ENCODE measurements at places on chromosomes 16 and 17. TPM values are rescaled to one million over a fixed set of nuclear protein-coding genes. Genes with fewer than 3 reads are reported as not detected.

DNA sequence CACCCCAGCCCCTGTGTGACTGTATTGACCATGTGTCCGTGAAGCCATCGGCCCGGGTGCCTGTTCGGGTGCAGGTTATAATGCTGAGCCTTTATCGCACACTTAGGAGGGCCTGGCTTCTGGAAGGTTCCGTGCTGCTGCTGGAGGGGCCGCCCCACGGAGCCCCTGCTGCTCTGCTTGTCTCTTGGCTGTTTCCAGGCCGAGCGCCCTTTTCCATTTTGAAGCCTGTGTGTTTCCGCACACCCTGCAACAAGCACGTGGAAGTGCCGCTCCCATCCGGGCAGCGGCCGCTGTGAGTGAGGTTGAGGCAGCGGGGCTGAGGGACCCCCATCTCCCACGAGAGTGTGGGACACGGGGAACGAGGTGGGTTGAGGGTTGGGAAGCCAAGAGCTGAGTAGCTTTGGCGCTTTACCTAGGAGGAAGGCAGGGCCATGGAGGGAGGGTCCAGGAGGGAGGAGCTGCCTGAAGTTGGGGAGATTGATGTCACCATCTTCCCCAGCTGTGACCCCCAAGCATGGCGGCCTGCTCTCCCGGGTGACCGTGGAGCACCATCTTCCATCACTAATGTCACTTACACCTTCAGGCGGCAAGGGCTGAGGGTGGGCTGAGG lies 200.1 kb upstream of the GSE1 start:
- H3K27ac ChIP-seq = no peak overlapping the region
- DNase-seq = peak; percentile 84
- no peak overlapping the region for H3K4me3 ChIP-seq
- H3K4me1 ChIP-seq = no peaks in the 10 kb centered on the region

- H3K27me3 ChIP-seq = no peaks in the 10 kb centered on the region
- DNase-seq = no peak
- H3K4me3 ChIP-seq = no peak overlapping the region
- no peaks in the 10 kb centered on the region for H3K4me1 ChIP-seq
Observed at GRCh38 chr17:31224366-31224765, 72.7 kb downstream of the OMG start.

The KCTD11 gene
- total RNA-seq = 16.6 TPM

GRCh38 chr16:28974007-28974436 lies 556 bp upstream of the SPNS1 start:
- H3K4me3 ChIP-seq = peak overlapping the region; percentile 92
- peaks cover 25% of the 10 kb centered on the region for H3K4me1 ChIP-seq
- DNase-seq = no peak

The CACNG4 gene
- 6.9 TPM for total RNA-seq

GRCh38 chr17:64323774-64324173 lies 60.7 kb upstream of the TEX2 start:
- no peak overlapping the region for H3K4me3 ChIP-seq
- H3K27me3 ChIP-seq = peaks cover 10% of the 10 kb centered on the region
- DNase-seq = no peak
- peaks cover 19% of the 10 kb centered on the region for H3K4me1 ChIP-seq
- H3K36me3 ChIP-seq = no peaks in the 10 kb centered on the region
- no peak overlapping the region for H3K27ac ChIP-seq

The NME3 gene
- total RNA-seq = 62.9 TPM

GRCh38 chr16:19769239-19769638 lies 51.2 kb downstream of the IQCK start:
- no peaks in the 10 kb centered on the region for H3K27me3 ChIP-seq
- H3K36me3 ChIP-seq = no peaks in the 10 kb centered on the region
- H3K27ac ChIP-seq = no peak overlapping the region
- DNase-seq = no peak
- no peaks in the 10 kb centered on the region for H3K4me1 ChIP-seq

GRCh38 chr17:1762901-1763898 lies 1.3 kb downstream of the SERPINF1 start:
- H3K36me3 ChIP-seq = no peaks in the 10 kb centered on the region
- no peak overlapping the region for H3K4me3 ChIP-seq
- no peak for DNase-seq
- H3K27me3 ChIP-seq = no peaks in the 10 kb centered on the region

DNA sequence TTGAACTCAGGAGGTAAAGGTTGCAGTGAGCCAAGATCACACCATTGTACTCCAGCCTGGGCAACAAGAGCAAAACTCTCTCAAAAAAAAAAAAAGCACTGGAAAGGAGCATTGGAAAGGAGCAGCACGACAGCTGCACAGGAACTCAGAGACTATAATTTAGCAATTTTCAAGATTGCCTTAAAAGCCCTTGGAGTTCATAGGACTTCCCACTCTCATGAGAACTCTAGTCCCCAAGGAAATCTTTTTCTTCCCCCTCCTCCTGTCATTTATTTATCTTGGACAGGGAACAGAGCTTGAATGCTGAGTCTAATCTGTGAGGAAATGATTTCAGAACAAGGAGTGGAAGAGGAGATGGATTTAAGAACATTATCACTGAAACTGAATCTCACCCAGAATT lies 69.0 kb downstream of the PLXDC1 start:
- no peak for DNase-seq
- H3K4me1 ChIP-seq = peaks cover 33% of the 10 kb centered on the region
- peaks cover 2% of the 10 kb centered on the region for H3K36me3 ChIP-seq
- no peak overlapping the region for H3K4me3 ChIP-seq

DNA sequence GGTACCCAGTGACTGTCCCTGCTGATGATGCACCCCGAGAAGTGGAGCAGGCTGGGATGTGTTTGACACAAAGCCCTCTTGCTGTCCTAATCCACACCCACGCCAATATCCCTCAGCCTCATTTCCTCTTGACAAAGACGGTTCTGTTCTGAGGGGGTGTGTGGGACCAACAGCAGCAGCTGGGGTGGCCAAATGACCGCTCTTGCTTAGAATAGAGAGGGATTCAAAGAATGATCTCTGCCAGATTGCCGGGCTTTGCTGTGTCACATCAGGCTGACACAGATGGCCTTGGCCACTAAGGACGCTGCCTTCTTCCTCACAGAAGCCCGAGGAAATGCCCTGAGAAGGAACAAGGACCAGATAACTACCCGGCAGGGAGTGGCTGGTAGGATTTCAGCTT lies 250.7 kb downstream of the NTN1 start:
- no peak for DNase-seq
- H3K4me1 ChIP-seq = no peaks in the 10 kb centered on the region
- H3K27me3 ChIP-seq = no peaks in the 10 kb centered on the region
- H3K4me3 ChIP-seq = no peak overlapping the region

DNA sequence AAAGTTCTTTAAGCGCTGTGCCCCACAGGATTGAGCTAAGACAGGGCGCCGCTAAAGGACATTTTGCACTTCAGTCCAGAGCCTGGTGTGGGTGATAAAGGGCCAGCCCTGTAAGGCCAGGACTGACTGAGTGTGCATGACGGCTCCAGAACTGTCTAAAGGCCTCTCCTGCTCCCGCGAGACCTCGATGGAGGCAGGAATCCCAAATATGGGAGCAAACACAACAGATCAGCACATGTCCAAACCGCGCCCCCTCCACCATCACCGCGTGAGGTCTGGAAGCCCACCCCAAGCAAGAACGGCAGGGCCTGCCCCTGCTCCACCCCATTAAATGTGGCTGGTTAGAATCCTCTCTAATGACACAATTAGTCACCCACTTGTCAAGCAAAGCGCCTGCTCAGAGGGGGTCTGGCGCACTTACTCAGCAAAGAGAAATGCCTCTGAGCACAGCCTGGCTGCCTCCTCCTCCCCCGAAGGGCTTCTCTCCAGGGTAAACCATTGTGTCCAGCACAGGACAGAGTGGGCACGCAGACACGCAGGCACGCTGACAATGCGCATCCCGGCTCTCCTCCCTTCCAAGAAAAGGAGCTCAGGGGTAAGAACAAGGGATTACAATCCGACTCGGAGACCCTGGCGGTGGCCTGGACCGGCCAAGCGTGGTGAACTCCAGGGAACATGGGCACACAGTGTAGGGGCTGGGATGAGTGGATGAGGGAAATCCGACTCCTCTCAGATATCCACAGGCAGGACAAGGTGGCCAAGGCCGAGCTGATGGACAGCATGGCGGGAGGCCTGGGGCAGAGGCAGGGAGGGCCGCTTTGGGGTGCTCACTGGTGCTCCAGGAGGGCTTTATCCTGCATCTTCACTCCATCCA lies 1.5 kb downstream of the MXRA7 start:
- peaks cover 8% of the 10 kb centered on the region for H3K36me3 ChIP-seq
- DNase-seq = peak; percentile 78
- H3K4me3 ChIP-seq = peak overlapping the region; percentile 83
- H3K4me1 ChIP-seq = peaks cover 52% of the 10 kb centered on the region
- no peaks in the 10 kb centered on the region for H3K27me3 ChIP-seq

The RGS11 gene
- total RNA-seq = 20.3 TPM

GRCh38 chr16:28933171-28933570 lies 1.4 kb downstream of the CD19 start:
- no peak for DNase-seq
- peaks cover 2% of the 10 kb centered on the region for H3K36me3 ChIP-seq
- no peak overlapping the region for H3K27ac ChIP-seq
- no peak overlapping the region for H3K4me3 ChIP-seq
- no peaks in the 10 kb centered on the region for H3K4me1 ChIP-seq

The TMEM204 gene
- total RNA-seq = 9.7 TPM

The ALDH3A1 gene
- total RNA-seq = not detected

DNA sequence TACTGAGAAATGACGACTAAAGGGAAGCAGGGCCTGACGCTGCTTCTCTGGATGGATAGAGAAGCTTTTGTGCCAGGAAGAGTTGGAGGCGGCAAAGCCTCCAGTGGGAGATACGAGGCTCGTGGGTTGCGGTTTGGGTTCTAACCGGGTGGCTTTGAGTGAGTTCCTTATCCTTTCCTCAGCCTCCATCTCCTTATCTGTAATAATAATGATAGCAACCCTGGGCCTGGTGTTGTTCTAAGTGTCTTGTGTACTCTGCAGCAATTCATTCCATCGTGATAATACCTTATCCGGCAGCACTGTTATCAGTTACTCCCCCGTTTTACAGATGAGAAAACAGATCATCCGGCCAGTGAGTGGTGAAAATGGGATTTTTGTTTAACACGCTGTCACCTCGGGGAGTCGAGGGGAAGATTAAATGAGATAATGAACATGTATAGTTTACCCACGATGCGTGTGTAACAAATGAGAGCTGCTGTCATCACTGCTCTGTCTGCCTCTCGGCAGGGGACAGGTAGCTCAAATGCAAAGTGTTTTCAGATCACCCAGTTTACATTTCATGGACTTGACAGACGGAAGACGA lies 52.0 kb upstream of the LHX1 start:
- peaks cover 36% of the 10 kb centered on the region for H3K27me3 ChIP-seq
- H3K4me1 ChIP-seq = no peaks in the 10 kb centered on the region

The PERCC1 gene
- total RNA-seq = not detected

- DNase-seq = no peak
- no peaks in the 10 kb centered on the region for H3K27me3 ChIP-seq
- peaks cover 14% of the 10 kb centered on the region for H3K36me3 ChIP-seq
- peak overlapping the region; percentile 60 for H3K27ac ChIP-seq
Observed at GRCh38 chr17:63601439-63602371, 1.0 kb downstream of the TACO1 start.

The GUCY2D gene
- total RNA-seq = not detected

DNA sequence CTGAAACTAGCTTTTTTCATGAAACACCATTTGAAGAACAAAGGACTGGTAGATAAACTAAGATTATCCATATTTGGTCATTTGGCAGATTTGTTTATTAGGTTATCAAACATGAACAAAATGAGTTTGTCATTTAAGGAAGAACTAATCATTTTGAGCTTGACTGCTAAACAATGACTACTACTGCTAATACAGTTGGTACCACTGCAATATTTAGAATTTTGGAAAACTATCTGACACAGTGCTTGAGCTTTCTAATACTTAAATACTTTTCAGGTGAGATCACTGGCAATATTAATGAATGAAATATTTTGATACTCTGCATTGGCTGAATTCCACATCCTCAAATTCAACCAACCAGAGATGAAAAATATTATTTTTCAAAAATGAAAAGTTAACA lies 47.2 kb downstream of the MED13 start:
- DNase-seq = no peak
- no peak overlapping the region for H3K4me3 ChIP-seq
- H3K36me3 ChIP-seq = peaks cover 17% of the 10 kb centered on the region
- H3K4me1 ChIP-seq = peaks cover 19% of the 10 kb centered on the region
- H3K27ac ChIP-seq = peak overlapping the region; percentile 42
- H3K27me3 ChIP-seq = no peaks in the 10 kb centered on the region

DNA sequence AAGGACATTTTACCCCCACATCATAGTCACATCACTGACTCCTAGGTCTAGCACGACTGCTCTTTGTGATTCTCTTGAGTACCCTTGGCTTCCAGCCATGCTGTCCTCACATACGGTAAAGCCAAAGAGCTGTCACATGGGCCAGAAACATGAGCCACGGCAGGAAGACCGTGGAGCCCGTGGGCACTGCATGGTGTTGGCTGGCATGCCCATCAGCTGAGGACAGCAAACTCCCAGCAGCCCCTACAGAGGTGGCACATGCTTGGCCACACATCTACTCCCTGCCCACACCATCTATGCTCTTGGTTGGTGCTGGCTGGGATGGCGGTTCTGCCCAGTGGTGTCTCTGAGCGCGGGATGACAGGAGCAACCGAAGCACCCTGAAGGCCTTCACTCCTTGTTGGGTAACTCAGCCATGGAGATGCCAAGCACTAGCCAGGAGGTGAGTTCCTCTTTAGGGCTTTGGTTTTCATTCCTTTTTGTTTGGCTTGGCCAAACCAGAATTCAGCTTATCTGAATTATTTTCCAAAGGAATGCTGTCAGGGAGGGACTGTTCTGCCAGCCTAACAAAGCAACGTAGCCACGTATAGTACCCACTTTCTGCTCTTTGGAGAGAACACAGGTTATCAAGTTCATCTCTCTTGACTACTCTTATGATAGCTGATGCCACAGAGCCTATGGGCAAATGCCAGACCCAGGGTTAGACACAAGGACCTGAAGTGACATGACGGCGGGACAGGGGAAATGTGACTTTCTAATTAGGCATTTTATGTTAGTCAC lies 10.0 kb downstream of the TNFAIP1 start:
- DNase-seq = no peak
- H3K4me1 ChIP-seq = peaks cover 32% of the 10 kb centered on the region

DNA sequence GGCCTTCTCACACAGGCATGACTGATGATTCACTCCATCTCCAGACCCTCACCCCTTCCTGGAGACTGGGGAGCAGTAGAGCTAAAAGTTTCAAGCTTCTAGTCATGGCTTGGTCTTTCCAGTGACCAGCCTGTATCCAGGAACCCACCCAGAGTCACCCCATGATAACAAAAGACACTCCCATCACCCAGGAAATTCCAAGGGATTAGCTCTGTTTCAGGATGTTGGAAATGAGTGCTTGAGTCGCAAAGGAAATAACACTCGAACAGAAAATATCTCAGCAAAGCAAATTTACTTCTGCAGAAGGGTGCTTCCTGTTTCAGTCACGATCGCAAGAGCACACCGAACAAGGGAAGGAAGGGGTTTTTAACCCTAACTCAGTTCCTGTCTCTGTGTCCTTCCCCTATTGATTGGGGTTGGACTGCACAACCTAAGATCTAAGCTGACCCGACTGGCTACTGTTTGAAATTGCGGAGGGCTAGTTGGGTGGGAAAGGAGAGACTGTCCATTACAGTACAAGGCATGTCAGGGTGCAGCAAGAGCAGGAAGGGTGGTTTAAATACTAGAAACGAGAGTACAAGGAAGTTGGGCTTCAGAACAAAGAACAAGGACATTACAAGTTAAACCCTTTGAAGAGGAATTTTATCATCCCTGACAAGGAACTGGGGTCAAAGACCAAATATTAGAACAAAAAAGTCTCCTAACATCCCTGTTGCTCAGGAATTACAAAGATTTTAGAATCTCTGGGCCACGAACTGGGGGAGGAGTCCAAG lies 224.4 kb upstream of the CACNG5 start:
- H3K4me3 ChIP-seq = peak overlapping the region; percentile 36
- no peaks in the 10 kb centered on the region for H3K27me3 ChIP-seq
- DNase-seq = no peak
- H3K4me1 ChIP-seq = peaks cover 22% of the 10 kb centered on the region
- H3K27ac ChIP-seq = peak overlapping the region; percentile 60
